ENCODE measurements at places on chromosomes 4 and X.

DNA sequence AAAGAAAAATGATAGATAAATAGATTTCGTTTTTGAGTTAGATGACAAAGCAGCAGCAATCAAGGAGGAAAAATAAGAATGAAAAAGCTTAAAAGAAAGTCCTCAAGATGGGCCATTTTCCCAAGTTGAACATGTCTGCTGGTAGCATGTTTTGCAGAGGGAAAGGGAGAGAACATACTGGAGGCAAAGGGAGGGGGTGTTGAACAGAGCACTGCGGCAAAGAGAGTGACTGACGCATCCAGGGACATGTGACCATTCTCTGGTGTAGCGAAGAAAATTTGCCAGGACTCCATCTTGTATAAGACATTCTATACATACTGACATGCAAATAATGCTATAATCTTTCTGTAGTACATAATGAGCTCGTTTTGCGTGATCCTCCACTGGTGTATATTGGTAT is 1.2 kb downstream of the LINC00632 start:
- DNase-seq = no peak

- DNase-seq = no peak
Observed at GRCh38 chr4:65951177-65951576, 280.9 kb upstream of the EPHA5 start.

GRCh38 chrX:67610282-67610681 is 66.5 kb downstream of the AR start:
- DNase-seq = no peak

DNA sequence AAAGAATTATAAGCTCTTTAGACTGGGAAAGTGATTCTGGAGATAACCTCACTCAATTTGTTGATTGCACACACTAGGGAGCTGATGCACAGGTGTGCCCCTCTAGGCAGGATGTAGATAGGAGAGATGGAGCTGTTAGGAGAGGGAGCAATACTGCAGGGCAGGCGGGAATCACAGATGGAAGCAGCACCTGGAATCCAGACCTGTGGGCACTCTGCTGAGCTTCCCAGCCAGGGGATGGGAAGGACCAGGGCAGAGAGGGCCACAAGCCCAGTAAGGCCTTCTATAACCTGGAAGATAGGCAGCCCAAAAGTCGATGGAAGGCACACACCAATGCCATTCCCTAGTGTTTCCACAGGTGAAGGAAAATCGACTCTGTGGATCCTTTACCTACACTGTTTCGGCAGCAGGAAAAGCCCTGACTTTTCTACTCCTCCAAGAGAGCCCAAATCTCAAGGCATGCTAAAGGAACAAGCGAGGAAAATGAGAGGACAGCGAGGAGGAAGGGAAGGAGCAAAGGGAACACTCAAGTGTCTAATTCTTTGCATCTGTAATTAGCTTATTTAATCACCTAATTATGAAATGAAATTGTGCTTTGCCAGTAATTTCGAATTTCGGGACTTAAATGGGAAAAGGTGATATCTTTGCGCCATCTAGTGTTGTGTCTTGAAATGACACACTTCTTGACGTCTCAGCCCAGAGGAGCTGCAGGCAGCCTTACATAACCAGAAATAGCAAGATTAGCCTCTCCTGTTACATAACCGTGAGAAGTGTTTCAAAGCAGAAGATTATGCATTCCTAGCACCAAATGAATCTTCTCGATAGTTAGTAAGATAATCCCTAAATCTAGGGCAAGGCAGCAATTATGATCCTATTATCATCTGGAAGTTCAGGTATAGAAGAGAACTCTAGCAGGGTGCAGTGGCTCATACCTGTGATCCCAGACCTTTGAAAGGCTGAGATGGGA is 31.0 kb upstream of the TLR3 start:
- peak; percentile 31 for DNase-seq

GRCh38 chr4:66750273-66750672 is 795.0 kb downstream of the CENPC start:
- no peak for DNase-seq

DNA sequence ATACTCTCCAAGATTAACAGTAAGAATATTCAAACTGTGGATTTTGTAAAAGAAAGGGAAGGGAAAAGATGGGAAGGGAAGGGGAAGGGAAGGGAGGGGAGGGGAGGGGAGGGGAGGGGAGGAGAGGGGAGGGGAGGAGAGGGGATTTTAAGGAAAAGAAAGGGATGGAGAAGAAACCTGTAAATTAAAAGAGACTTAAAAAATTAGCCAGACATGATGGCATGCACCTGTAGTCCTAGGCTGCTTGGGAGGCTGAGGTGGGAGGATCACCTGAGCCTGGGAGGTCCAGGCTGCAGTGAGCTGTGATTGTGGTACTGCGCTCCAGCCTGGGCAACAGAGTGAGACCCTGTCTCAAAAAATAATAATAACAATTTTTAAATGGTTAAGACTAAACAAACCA is 83.7 kb downstream of the USP46 start:
- DNase-seq = no peak

DNA sequence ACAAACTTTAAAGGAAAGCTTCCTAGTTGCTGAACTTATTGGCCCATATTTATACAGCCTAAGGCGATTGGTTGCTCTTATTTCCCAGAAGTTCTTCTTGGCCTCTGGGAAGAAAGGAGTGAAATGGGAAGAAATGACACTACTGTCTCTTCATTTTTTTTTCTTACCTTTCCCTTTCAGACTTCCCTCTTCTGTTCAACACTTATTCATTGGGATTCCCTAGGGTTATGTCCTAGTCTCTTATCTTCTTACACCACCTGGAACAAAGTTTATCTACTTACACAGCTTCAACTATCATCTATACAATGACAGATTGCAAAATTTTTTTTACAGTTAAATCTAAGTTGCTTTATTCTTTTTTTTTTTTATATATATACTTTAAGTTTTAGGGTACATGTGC is 68.0 kb downstream of the SNX12 start:
- no peak for DNase-seq

DNA sequence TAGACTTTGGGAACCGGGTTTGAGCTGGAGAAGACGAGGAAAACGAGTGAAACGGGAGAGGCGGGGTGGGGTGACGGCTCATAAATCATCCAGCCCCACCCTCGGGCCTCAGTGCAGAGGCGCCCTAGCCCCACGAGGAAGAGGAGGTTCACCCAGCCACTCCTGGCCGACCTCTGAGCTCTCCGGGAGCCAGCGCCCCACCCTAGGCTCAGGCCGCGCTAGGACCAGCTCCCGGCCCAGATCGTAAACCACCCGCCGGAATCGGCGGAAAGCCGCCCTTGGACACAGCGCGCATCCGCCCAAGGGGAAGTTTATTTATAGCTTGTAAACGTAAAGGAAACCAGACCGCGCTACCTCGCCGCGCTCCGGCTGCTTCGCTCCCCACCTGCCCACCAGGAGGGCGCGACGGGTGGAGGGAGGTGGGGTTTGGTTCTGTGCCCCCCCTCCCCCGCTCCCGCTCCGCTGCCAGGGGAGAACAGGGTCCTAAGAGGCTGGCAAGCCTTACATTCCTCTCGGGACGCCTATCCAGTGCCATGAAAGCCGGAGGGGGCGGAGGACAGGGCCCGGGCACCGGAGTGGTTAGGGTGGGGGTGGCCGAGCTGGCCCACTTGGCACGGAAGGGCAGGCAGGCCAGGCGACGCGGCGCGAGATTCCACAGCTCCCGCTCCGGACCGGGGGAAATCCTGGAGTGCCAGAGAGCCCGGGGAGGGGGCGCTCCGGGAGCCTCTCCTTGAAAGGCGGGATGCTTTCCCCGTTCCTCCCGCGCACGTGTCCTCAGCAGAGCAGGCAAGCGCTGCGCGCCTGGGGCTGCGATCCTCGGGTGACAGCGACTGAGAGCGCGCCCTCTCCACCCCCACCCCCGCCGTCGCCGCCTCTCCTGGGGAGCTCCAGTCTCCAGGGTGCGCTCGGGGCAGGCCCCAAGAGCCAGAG is 84.2 kb downstream of the BCOR start:
- peak; percentile 39 for DNase-seq

DNA sequence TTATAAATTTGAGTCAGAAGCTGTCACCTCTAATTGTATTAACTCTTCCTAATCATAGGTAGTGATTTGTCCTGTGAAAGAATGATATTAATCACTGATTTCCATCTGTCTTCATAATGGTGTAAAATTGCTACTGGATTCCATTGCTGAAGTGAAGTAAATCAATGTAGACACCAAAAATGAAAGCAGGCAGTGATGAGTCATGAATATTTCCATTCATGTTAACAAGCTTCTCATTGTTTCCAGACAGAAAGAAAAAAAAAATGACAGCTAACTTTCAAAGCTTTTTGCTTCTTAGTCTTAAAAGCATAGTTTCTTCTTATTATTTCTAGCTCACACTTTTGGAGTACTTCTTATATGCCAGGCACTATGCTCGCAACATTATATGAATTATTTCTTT is 21.5 kb downstream of the FAM114A1 start:
- DNase-seq = no peak

DNA sequence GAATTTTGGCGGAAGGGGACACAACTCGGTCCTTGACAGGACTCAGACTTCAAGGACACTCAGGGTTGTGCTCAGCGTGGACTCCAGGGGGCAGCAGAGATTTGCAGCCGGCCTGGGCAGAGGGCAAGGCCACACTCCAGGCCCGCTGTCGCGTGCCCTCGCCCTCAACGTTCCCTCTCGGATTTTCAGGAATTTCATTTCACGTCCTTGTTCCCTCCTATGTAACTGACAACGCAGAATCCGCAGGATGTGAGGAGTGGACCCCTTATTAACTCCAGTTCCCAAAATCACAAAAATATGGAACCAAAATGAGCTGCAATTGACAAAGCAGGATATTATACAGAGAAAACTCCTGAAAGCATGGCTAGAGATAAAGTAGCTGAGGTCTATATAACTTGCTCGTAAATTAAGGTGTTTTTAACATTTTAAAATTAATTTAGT is 21.0 kb upstream of the DCTD start:
- peak; percentile 70 for DNase-seq

DNA sequence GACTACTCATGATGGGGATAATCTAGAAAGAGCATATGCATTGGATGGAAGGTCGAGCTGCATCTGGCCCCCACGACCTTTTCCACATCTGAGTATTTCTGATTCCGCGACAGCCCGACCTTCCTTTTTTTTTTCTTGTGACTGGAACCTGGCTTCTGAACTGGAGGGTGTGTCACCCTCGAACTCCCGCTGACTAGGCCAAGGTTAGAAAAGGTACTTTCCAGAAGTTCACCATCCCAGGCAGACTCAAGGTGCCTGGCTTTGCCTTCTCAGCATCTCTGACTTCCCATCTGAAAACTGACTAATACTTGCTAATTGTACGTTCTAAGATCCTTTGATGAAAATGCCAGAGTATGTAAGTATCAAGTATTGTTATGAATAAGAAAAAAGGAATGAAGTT is 49.3 kb upstream of the CD40LG start:
- DNase-seq = no peak

- DNase-seq = no peak
Observed at GRCh38 chrX:130171446-130172126, at the start of gene RAB33A. TSS of gene RAB33A (plus strand) at chrX:130171962. CDS start at chrX:130172063, 101 bp downstream.

DNA sequence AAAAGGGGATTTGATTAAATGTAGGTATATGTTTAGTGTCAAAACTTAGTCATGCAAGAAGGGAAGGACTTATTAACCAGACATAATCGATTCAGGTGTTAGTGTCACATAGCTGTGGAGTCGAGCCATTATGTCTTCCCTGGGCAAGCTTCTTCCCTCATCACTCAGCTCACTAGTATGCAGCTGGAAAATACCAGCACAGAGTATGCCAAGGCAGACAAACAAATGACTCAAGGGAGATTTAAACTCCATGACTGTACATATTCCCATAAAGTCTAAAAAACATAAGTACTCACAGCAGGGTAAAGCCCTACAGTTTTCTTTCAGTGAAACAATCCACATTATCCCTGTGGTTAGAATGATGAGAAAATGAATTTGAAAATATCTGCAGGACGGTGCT is 304.5 kb downstream of the CBLL2 start:
- DNase-seq = no peak

DNA sequence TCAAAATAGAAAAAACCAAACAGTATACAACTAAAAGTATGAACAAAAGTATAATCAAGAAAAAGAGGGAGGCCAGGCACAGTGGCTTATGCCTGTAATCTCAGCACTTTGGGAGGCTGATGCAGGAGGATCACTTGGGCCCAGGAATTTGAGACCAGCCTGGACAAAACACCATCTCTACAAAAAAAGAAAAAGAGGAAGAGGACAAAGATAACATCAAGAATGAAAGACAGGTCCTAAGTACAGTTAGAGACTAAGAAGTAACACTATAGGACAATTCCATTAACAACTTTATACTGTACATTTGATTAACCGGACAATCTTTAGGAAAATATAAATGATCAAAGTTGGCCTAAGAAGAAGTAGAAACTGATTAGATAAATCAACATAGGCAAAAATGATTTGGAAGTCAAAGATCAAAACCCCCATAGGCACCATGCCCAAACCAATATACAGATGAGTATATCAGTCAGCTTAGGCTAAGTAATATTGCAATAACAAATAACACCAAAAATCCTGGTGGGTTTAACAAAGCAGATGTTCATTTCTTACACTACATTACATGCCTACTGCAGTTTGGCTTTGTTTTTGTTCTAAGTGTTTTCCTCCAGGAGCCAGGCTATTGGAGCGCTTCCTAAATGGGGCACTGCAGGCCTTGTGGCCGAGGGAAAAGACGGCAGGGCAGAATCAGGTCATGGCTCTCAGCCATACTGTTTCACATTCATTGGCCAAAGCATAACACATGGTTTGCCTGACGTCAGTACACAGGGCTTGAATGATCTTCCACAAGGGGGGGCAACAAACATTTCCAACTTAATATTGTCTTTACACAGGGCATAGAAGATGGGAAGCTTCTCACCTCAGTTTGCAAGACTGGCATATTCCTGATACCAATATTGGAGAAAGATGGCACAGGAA is 42.2 kb upstream of the HGFAC start:
- no peak for DNase-seq

DNA sequence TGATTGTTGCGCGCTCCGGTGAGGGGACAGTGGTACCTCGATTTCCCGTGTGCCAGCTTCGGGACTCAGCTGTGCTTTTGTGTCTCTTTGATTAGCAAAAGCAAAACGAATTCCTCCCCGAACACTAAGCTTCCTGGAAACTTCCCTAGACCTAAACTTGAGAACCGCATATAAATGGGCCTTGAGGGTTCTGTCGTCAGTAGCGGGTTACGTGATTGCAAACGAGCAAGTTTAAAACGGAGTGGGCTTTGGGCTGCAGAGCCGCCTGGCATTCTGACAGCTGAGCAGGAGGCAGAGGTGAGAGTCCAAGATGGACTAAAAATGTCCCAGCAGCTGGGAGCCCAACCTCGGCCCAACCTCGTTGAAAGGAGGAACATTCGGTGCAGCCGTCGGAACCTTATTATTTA is 1.2 kb upstream of the TAPT1 start:
- DNase-seq = peak; percentile 10

DNA sequence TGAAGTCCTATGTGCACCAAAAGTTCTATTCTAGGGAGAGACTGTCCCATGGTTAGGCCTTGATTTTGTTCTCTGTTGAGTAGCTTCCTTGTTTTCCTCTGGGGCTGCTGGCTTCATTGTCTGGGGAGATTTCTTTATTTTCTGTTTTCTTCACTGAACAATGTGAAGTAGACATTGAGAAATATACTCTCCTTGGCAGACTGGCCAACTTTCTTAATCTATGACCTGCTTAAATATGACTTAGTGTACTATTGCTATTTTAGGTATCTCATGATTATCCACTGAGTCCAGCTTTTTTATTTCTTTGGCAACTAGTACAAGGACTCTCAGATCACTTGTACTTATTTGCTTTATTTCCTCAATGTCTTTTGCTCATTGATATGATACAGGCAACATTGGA is 1594.6 kb downstream of the ARAP2 start:
- DNase-seq = no peak
